ENCODE measurements at places on chromosomes 4 and X.

- DNase-seq: no peak
- no peak overlapping the region for H3K4me3 ChIP-seq
- no peaks in the 10 kb centered on the region for H3K36me3 ChIP-seq
- no peaks in the 10 kb centered on the region for H3K27me3 ChIP-seq
Observed at GRCh38 chr4:24743206-24743605, 52.2 kb upstream of the SOD3 start.

DNA sequence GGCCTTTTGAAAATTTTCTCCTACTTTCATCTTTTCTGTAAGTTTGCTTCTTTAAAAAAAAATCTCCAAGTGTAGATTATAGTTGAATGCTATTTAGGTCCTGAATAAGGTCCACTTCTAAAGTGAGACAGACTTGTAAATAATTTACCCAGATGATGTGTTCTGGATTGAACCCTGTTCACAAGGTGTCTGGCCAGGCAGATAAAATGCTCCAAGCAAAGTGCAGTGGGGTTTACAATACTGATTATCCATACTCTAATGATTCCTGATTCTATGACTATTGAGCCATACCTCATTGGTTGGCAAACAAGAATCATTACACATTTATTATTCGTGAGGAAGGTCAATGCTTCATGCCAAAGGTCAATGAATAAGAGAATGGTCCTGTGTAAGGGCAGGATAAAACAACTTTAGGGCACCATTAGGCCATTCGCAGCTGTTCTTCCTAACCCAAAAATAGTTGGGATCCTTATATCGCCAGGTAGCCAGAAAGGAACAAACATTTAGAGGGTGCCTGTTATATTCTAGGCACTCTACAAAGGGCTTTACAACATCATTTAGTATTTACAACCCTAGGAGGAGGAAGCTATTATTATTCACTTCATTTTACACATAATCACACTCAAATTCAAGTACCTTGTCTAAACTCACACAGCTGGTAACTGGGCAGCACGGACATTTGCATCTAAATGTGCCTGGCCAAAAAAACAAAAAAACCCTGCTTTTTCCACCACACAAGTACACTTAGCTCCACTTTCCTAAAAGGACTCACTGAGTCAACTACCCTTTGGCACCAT, 18.6 kb upstream of the SAT1 start:
- no peaks in the 10 kb centered on the region for H3K4me1 ChIP-seq
- H3K36me3 ChIP-seq: no peaks in the 10 kb centered on the region
- no peak overlapping the region for H3K4me3 ChIP-seq
- DNase-seq: no peak
- no peak overlapping the region for H3K27ac ChIP-seq

- no peaks in the 10 kb centered on the region for H3K4me1 ChIP-seq
- no peaks in the 10 kb centered on the region for H3K36me3 ChIP-seq
- no peaks in the 10 kb centered on the region for H3K27me3 ChIP-seq
- no peak overlapping the region for H3K27ac ChIP-seq
Observed at GRCh38 chrX:110175146-110175545, 142.7 kb downstream of the AMMECR1 start.

GRCh38 chr4:163988391-163988790, 493.9 kb downstream of the TMA16 start:
- no peaks in the 10 kb centered on the region for H3K27me3 ChIP-seq
- no peak for DNase-seq
- no peaks in the 10 kb centered on the region for H3K36me3 ChIP-seq
- H3K4me3 ChIP-seq: no peak overlapping the region
- no peak overlapping the region for H3K27ac ChIP-seq

- no peaks in the 10 kb centered on the region for H3K36me3 ChIP-seq
- H3K27me3 ChIP-seq: no peaks in the 10 kb centered on the region
- H3K4me1 ChIP-seq: no peaks in the 10 kb centered on the region
Observed at GRCh38 chr4:117357437-117357836, 272.1 kb upstream of the TRAM1L1 start.

GRCh38 chr4:10655968-10656367, 28.6 kb downstream of the CLNK start:
- H3K27me3 ChIP-seq: no peaks in the 10 kb centered on the region
- no peak for DNase-seq
- H3K36me3 ChIP-seq: no peaks in the 10 kb centered on the region
- no peak overlapping the region for H3K4me3 ChIP-seq
- no peaks in the 10 kb centered on the region for H3K4me1 ChIP-seq
- no peak overlapping the region for H3K27ac ChIP-seq

- DNase-seq: no peak
- no peak overlapping the region for H3K4me3 ChIP-seq
- no peaks in the 10 kb centered on the region for H3K27me3 ChIP-seq
- no peaks in the 10 kb centered on the region for H3K4me1 ChIP-seq
- H3K27ac ChIP-seq: no peak overlapping the region
- H3K36me3 ChIP-seq: no peaks in the 10 kb centered on the region
Observed at GRCh38 chr4:95539106-95539505, 9.7 kb downstream of the UNC5C start.

- H3K27ac ChIP-seq: no peak overlapping the region
- no peaks in the 10 kb centered on the region for H3K4me1 ChIP-seq
- no peak for DNase-seq
- H3K4me3 ChIP-seq: no peak overlapping the region
- peaks cover 6% of the 10 kb centered on the region for H3K27me3 ChIP-seq
Observed at GRCh38 chrX:27878862-27879261, 71.1 kb downstream of the MAGEB10 start.

- no peaks in the 10 kb centered on the region for H3K36me3 ChIP-seq
- no peaks in the 10 kb centered on the region for H3K4me1 ChIP-seq
Observed at GRCh38 chr4:187416216-187416615, 579.4 kb upstream of the ZFP42 start.

- H3K4me1 ChIP-seq: no peaks in the 10 kb centered on the region
- no peak overlapping the region for H3K4me3 ChIP-seq
- no peak for DNase-seq
Observed at GRCh38 chrX:3094261-3094660, 53.0 kb downstream of the ARSF start.

- H3K27me3 ChIP-seq: no peaks in the 10 kb centered on the region
- no peaks in the 10 kb centered on the region for H3K4me1 ChIP-seq
- no peak overlapping the region for H3K4me3 ChIP-seq
- H3K27ac ChIP-seq: no peak overlapping the region
- no peak for DNase-seq
- no peaks in the 10 kb centered on the region for H3K36me3 ChIP-seq
Observed at GRCh38 chr4:174266416-174266815, 17.1 kb downstream of the FBXO8 start.
